ENCODE measurements at places on chromosomes 16 and 17.

GRCh38 chr17:52035336-52035915, 123.1 kb downstream of the CA10 start:
- DNase-seq, result no peak

- no peak for DNase-seq
Observed at GRCh38 chr17:66711881-66712321, 123.0 kb upstream of the CACNG5 start.

DNA sequence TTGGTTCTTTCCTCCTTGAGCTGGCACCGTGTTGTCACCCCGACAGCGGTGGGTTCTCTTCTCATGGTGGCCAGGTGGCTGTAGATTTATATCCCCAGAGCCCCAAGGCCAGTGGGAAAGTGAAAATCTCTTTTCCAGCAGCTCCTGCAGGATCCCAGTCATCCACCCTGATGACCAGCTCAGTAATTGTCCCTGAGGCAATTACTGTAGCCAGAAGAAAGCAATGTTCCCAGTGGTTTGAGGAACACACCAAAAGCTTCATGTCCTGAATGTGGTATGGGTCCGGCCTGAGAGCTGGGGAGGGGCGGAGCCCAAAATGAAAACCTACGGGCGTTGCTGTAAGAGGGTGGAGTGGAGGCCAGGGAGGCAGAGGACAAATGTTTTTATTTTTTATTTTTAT, 69.0 kb downstream of the WSB1 start:
- no peak for DNase-seq

GRCh38 chr17:75307957-75308731, 18.9 kb upstream of the SLC25A19 start:
- no peak for DNase-seq

DNA sequence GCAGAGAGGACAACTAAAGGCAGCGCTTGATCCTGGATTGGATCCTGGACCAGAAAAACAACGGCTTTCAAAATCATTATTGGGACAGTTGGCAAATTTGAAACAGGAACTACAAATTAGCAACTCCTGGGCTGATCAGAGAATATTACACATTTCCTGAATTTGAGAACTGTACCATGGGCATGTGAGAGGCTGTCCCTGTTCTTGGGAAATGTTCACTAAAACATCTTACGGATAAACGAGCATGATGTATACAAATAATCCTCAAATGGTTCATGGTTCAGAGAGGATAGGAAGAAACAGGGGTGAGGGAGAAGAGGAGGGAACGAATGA, 2.3 kb upstream of the ITGAE start:
- DNase-seq, result no peak

DNA sequence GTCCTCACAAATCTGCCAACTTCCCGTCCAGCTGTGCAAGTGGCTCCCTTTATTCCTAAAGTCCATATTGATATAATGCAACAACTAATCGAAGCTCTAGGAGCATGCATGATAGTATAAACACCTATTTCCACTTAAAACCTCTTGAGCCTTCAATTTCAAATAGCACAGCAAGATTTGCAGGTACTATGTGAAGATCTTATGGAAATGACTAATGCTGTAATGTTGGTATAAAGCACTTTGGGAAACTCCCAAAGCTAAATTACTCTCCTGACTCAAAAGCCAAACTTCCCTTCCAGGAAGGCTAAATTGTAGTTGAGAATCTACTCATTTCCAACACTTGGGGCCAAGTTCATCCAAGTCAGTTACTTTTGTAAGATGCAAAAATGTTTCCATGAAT, 287.6 kb upstream of the CDH11 start:
- peak; percentile 55 for DNase-seq

DNA sequence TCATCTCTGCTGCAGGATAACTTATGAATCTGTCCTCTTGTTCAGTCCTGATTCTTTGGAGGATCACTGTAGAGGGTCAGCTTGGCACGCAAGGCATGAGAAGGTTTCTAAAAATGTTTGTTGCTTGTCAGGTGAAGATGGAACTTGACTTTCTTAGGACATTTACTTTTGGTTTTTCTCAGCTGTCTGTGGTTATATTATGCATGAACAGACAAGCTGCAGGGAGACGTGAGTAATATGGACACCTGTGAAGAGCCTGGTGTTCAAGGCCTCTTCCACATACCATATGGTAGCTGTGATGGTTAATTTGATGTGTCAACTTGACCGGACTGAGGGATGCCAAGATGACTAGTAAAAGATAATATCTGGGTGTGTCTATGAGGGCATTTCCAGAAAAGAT, 270.2 kb upstream of the CPHXL start:
- no peak for DNase-seq

GRCh38 chr17:30969989-30970830, 629 bp upstream of the RNF135 start:
- peak; percentile 47 for DNase-seq

DNA sequence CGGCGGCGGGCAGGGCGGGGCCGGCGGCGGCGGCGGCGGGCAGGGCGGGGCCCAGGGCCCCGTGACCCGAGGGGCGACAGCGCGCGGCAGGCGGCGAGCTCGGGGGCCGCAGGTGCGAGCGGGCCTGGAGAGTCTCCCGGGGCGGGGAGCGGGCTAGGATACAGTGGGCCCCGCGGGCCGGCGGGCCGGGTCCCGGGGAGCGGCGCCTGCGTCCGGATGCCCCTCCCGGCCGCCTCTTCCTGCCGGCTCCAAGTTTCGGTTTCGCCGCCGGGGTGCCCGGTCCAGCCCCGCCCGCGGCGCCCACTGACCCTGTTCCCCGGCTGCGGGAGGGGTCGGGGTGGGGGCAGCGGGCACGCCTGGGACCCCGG, at the start of gene RNF213:
RNF213 (plus strand) TSS at position 62 of the 368 bp plus-strand sequence. CDS start 2,830 bp downstream, outside the sequence.
- DNase-seq, result peak; percentile 64
